ENCODE measurements at places on chromosomes 2 and 18.

GRCh38 chr18:73235921-73236320 is 368.1 kb upstream of the NETO1 start:
- DNase-seq: no peak

DNA sequence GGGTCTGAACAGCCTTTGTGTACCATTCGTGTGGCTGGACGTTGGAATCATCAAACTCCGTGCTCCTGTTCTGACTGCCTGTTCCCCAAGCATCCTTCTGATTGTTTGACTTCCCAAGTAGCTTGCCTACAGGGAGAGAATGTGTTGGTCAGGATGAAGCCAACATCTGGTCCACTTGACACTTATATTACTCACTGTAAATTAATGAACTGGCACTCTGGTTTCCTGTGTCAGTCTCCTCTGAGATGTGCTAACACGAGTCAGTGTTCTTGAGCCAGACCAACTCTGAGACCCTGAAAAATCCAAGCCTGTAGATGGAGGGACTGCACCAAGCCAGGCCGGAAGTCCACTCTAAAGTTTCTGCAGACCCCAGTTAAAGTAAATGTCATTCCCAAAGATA is 440.9 kb downstream of the ZNF516 start:
- DNase-seq: no peak

- DNase-seq: no peak
Observed at GRCh38 chr2:146295080-146295670, 1549.7 kb upstream of the ACVR2A start.

- no peak for DNase-seq
Observed at GRCh38 chr2:240581811-240582210, 4.7 kb upstream of the CAPN10 start.

GRCh38 chr2:191543708-191544107 is 134.2 kb upstream of the NABP1 start:
- no peak for DNase-seq

- DNase-seq: no peak
Observed at GRCh38 chr2:108490506-108491122, 41.6 kb downstream of the GCC2 start.

GRCh38 chr2:38153476-38154135 is 77.7 kb upstream of the CYP1B1 start:
- DNase-seq: no peak

DNA sequence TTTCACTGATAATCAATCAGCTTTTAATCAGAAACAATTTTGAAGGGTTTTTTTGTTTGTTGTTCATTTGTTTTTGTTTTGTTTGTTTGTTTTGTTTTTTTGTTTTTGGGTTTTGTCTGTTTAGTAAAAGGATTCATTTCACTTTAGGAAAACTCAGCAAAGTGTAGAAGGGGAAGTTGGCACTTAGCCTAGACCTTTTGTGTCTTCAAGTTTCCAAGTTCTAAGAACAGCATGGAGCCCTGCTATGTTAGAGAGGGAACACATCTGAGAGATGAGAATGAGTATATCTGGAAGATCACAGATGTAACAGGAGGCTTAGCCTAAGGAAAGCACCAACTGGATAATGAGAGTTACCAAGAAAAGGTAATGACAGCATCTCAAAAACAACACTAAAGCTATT is 501.5 kb downstream of the ERBB4 start:
- DNase-seq: no peak

DNA sequence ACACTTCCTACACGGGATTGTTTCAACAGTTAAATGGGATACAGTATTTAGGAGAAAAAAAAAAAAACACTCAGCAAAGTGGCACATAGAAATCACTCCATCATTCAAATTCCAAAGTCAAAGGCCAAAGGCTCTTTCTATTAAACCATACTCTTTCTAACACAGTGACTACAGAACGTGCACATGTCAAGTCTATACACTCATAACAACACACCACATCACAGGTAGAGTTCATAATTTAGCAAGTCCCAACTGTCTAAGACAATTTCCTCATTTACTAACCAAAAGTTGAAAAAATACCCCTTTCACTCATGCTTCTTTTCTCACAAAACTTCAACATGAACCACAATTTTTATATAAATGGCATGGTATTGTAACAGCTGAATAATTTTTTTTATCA is 70.8 kb downstream of the MBOAT2 start:
- DNase-seq: no peak
